PC-9 (cell line): ENCODE measurements at places on chromosomes 7 and 10. TPM values are rescaled to one million over a fixed set of nuclear protein-coding genes. Genes with fewer than 3 reads are reported as not detected.
A peak's percentile ranks its signal among the peaks of the same experiment; 100 is the strongest.

Gene WBP1L
- 16.2 and 19.7 TPM in 2 replicates for total RNA-seq

Gene HOXA9
- total RNA-seq, result 1.9 and 2.5 TPM in 2 replicates

Gene STEAP1B
- total RNA-seq, result 0.35 TPM in 2 replicates

Gene GRID2IP
- 1.3 and 1.7 TPM in 2 replicates for total RNA-seq

Gene TMEM139
- 89.7 and 131 TPM in 2 replicates for total RNA-seq

Gene PRKAR2B
- 2.7 and 2.9 TPM in 2 replicates for total RNA-seq

Gene MOGAT3
- not detected in 2 replicates for total RNA-seq

DNA sequence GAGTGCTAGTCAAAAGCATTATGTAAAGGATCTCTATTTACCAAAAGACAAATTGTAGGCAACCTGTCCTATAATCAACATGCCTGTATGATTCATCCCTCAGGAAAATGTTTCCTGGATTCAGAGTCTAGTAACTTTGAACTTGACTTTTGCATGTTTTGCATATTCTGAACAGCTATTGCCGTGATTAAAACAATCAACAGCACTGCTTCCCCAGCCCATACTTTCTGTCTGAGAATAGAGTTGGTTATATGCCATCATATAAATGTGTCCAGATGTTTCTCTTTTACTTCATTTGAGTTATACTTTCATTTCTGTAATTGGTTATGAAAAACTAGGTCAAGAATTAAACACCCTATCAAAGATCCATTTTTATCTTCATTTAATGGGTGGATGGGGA lies 83.5 kb downstream of the ZMYND11 start:
- H3K4me3 ChIP-seq, result no peak overlapping the region
- no peak overlapping the region for H3K27ac ChIP-seq
- no peaks in the 10 kb centered on the region for H3K4me1 ChIP-seq
- DNase-seq, result no peak

DNA sequence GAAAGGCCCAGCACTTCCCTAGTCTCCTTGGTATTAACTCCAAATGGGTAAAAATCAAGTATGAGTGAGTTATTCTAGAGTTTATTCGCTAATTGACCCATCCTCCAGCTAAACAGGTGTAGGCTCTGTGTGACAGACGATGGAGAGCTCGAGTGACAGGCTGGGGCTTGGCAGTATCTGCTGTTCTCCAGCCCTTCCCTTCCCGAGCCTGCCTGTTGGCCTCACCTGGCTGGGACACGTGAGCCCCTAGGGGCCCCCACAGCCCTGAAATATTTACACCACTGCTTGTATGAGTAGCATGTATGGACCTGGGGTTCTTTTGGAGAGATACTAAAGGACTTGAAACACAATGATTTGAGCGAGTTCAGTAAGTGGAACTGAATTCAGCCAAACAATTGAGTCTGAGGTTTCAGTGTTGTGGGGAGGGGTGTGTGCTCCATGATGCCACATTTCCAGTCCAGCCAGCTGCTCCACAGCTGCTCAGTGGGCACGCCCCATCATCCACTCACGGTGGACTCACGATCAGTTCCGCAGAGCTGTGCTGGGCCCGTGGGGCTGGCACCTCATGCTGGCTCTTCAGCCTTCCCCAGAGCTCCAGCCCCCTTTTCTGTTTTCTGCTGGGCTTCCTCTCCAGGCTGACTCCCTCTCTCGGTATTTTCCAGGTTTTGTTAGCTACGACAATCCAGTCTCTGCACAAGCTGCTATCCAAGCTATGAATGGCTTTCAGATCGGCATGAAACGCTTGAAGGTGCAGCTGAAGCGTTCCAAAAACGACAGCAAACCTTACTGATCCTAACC lies 283.0 kb downstream of the USP6NL start:
- H3K27me3 ChIP-seq, result peaks cover 74% of the 10 kb centered on the region
- no peak overlapping the region for H3K4me3 ChIP-seq
- H3K36me3 ChIP-seq, result no peaks in the 10 kb centered on the region
- no peaks in the 10 kb centered on the region for H3K4me1 ChIP-seq
- no peak for DNase-seq
- H3K27ac ChIP-seq, result no peak overlapping the region

- no peaks in the 10 kb centered on the region for H3K36me3 ChIP-seq
- no peak overlapping the region for H3K4me3 ChIP-seq
- no peak for DNase-seq
- H3K27ac ChIP-seq, result no peak overlapping the region
Observed at GRCh38 chr10:107481881-107482280, 317.4 kb upstream of the SORCS1 start.

- no peak overlapping the region for H3K27ac ChIP-seq
- no peaks in the 10 kb centered on the region for H3K27me3 ChIP-seq
- H3K36me3 ChIP-seq, result no peaks in the 10 kb centered on the region
- H3K4me3 ChIP-seq, result no peak overlapping the region
Observed at GRCh38 chr10:89889606-89890005, 188.2 kb downstream of the KIF20B start.

GRCh38 chr10:65500716-65501115 lies 1425.1 kb upstream of the LRRTM3 start:
- no peak for DNase-seq
- H3K4me1 ChIP-seq, result no peaks in the 10 kb centered on the region
- H3K36me3 ChIP-seq, result no peaks in the 10 kb centered on the region
- no peak overlapping the region for H3K4me3 ChIP-seq
- no peak overlapping the region for H3K27ac ChIP-seq

DNA sequence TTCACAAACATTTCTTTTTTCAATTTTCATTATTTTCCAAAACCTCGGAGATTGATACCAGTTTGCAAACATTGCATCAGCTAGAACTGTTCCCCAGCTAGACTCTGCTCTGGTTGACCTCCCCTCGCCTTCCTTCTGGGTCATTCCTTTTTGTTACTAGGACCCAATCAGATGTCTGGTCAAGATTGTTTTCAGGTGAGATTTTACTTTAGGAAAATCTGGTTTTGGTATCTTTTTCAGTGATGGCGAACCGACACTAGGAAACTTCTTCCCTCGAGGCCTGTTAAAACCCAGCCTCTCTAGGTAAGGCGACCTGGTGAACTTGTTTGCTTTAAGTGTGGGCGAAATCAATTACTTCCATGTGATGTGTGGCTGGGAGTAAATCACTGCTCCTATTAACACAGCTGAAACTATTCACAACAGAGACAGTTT lies 8.4 kb downstream of the PROSER2 start:
- peak; percentile 43 for DNase-seq
- peak overlapping the region; percentile 77 for H3K27ac ChIP-seq
- H3K4me3 ChIP-seq, result peak overlapping the region; percentile 33; the same call in 1 of the 2 replicates

DNA sequence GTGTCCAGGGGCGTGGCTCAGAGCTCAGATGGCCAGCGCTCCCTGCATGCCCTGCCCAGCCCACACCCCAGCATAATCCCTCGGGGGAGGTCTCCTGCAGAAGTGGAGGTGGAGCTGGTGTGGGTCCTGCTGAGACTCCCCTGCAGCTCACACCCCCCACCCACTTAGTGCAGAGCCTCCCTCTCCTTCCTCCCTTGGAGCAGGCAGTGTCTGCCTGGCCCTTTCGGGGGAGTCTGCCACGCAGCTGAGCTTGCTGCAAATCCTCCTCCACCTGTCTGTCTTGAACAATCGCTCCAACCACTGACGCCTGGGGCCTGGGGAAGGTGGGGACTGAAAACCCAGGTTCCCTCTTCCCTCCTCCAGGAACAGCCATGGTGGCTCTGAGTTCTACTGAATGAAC lies 219.7 kb upstream of the PPP2R2D start:
- no peak overlapping the region for H3K27ac ChIP-seq
- no peaks in the 10 kb centered on the region for H3K36me3 ChIP-seq
- H3K27me3 ChIP-seq, result peaks cover 84% of the 10 kb centered on the region

DNA sequence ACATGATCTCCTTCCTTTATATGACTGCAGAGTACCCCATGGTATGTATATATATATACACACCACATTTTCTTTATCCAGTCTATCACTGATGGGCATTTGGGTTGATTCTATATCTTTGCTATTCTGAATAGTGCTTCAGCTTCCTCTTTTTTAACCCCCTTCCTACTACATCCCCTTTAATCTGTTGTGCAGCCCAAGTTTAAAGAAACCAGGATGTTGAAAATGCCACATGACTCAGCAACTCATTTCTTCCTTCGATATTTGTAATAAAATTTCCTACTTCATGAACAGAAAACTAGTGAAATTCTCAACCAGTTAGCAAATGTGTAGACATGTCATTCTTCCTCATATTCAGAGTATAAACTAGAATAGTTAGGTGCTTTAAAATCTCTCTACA lies 1245.7 kb upstream of the SORCS1 start:
- no peaks in the 10 kb centered on the region for H3K27me3 ChIP-seq
- H3K36me3 ChIP-seq, result no peaks in the 10 kb centered on the region
- DNase-seq, result no peak
- H3K4me1 ChIP-seq, result no peaks in the 10 kb centered on the region

DNA sequence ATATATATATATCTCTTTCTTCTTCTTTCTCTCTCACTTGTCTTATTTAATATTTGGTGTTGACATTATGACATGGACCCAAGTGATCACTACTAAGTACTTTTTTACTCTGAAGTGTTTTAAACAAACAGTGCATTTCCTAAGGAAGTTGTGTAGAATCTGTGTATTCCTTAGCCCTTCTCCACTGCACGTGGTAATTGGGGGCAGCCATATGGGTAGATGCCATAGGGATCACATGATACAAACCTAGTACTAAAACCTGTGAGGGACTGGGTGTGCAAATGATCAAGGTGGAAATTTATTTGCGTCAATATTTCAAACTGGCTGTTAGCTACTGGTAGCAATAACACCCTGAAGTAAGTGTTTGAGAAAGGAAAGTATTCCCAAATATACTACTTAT lies 25.0 kb downstream of the THSD7A start:
- H3K36me3 ChIP-seq, result no peaks in the 10 kb centered on the region
- H3K27ac ChIP-seq, result no peak overlapping the region
- no peak for DNase-seq
- H3K27me3 ChIP-seq, result no peaks in the 10 kb centered on the region
- no peaks in the 10 kb centered on the region for H3K4me1 ChIP-seq
- no peak overlapping the region for H3K4me3 ChIP-seq

DNA sequence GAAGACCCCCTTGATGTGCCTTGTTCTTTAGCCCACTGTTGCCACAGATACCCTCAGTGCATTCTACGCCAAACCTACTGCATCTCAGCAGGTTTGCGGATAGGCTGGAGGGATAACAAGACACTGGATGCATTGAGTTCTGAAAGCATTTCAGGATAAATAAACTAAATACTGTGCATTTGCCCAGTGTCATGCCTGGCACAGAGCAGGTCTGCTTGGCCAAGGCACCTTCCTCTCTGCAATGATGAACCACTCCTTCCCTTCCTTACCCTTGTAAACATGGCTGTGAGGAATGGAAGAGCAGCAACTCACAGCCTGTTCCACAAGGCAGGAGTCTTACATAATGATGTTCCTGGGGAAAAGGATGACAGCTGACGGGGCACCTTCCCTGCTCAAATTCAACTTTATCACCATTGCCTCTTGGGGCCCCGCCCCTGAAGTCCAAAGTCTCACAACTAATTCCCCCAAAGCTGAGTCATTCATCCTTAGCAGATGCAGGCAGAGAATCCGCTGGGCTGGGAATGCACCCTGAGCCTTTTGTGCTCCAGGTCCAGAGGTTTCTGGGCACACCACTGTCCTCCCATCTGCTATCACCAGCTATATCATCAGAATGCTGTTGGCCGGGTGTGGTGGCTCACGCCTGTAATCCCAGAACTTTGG lies 11.6 kb downstream of the DDX56 start:
- peaks cover 15% of the 10 kb centered on the region for H3K36me3 ChIP-seq
- H3K4me3 ChIP-seq, result no peak overlapping the region
- no peak overlapping the region for H3K27ac ChIP-seq
- no peaks in the 10 kb centered on the region for H3K27me3 ChIP-seq
- peaks cover 16% of the 10 kb centered on the region for H3K4me1 ChIP-seq

- H3K4me3 ChIP-seq, result no peak overlapping the region
- peaks cover 60% of the 10 kb centered on the region for H3K27me3 ChIP-seq
- no peaks in the 10 kb centered on the region for H3K4me1 ChIP-seq
- no peaks in the 10 kb centered on the region for H3K36me3 ChIP-seq
- no peak overlapping the region for H3K27ac ChIP-seq
Observed at GRCh38 chr7:57821438-57822382, 371.7 kb downstream of the ZNF716 start.

DNA sequence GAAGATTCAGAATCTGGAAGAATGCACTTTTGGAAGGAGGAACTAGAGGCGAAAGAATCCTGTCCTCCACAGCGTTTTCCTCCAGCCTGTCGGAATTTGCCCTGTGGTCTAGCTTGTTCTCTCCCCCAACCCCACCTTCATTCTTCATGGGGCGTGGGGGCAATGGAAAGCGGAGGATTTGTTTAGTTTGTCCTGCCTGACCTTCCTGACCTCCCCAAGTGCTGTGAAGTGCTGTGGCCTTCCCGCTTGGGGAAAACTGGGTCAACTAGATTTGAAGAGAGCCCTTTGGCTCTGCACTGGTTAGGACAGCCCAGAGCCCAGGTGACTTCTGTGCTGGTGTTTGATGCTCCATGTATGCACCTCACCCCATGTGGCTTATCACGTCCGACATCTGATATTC lies 49.1 kb downstream of the GATA3 start:
- no peaks in the 10 kb centered on the region for H3K36me3 ChIP-seq
- no peak for DNase-seq
- no peak overlapping the region for H3K4me3 ChIP-seq

DNA sequence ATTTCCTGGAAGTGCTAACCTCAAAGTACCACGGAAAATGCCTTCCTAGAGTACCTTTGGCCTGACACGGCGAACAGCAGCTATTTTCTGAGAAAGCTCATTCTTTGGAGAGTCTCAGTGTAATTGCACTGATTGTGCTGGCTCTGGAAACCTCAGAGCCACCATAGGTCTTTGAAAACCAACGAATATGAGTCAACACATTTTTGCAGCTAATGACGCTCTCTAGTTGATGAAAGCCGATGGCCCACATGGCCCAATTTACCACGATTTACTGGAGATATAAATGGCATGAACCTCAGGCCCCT lies 187.1 kb downstream of the ADARB2 start:
- H3K27me3 ChIP-seq, result peaks cover 80% of the 10 kb centered on the region
- no peak overlapping the region for H3K4me3 ChIP-seq

- H3K27ac ChIP-seq, result peak overlapping the region; percentile 70
- peak; percentile 74 for DNase-seq
- H3K36me3 ChIP-seq, result no peaks in the 10 kb centered on the region
- peaks cover 59% of the 10 kb centered on the region for H3K4me1 ChIP-seq
- H3K4me3 ChIP-seq, result peak overlapping the region; percentile 34; the same call in 1 of the 2 replicates
- H3K27me3 ChIP-seq, result no peaks in the 10 kb centered on the region
Observed at GRCh38 chr10:98361131-98362025, 53.6 kb downstream of the PYROXD2 start.
